Glutamatergic neuron (in vitro differentiated cells): ENCODE measurements at places on chromosomes 11 and 22.

DNA sequence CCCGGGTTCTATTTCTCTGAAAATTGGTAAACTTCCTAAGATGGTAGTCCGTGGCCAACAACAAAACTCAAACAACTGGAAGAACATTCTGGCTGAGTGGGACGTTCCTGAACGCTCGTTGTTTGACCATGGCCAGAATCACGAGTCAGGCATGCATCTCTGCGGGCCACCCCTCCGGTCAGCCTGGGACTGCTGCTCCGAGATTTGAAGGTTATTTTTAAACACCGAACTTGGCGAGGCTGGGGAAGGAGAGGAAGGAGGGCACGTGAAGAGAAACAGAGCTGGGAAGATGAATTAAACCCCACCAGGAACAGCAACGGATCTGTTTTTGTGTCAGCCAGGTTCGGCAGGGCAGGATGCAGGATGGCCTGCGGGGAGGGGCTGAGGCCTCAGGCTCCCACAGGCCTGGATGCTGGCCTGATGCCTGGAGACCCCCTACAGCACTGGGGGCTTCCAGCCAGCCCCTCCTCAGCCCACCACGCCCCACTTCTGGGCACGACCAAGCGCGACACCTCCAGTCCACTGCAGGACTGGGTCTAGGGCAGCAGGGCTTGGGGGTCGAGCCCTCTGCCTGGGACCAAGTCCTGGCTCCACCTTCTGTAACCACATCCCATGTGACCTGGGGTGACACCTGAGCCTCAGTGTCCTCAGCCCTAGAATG, 5.1 kb downstream of the SHISAL1 start:
- DNase-seq = no peak

DNA sequence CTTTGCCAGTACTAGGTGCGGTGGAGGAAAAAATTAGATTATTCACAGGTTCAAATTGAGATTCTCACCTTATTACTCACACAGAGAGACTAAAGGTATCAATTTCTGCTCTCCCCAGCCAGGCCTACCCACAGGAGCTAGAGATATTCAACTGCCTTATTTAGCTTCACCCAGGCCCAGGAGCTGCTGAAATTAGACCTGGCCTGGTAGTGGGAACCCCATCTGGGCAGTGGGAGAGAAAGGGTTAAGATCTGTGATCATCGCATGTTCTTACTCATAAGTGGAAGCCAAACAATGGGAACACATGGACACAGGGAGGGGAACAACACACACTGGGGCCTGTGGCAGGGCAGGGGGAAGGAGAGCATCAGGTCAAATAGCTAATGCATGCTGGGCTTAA, 20.9 kb upstream of the MICAL2 start:
- DNase-seq = no peak

GRCh38 chr11:132114185-132114584, 743.8 kb downstream of the NTM start:
- peak; percentile 49 for DNase-seq

GRCh38 chr11:113046866-113047265, 85.6 kb downstream of the NCAM1 start:
- DNase-seq = no peak

DNA sequence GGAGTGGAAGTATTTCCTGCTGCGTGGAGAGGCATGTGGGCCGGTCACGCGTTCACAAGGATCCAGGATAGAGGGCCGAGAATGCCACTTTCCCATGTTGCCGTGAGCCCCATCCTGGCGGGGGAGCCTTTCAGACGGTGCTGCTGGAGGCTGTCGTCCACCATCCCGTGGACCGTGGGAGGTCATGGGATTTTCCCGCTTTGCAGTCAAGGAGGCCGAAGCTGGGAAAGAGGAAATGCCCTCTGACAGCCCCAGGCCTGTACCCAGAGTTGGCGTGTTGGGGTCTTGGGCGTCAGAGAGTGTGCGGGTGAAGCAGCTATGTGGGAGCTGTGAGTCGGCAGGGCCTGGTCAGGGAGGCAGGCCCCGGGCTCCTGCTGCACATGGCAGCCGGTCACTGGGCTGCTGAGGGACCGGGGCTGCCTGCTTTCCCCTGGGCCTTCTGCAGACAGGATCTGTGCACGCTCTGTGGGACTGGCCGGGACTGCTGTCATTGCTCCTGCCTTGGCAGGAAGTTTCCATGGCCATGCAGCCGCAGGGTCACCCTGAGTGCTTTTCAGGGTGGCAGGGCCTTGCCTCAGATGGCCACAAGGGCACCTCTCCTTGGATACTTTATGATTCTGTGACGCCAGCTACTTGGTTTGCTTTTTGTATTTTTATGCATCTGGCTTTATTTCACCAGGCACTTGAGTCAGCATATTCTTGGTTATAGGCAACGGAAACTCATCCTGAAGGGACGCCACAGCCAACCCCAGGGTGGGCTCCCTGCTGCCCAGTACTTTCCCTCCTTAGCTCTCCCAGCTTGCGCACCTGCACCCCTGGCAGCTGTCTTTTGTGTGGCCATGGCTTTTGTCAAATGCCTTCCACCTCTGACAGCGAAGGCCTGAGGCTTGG, 52.4 kb downstream of the AP2A2 start:
- DNase-seq = no peak

GRCh38 chr11:62464655-62465054, 45.8 kb downstream of the SCGB1A1 start:
- DNase-seq = no peak

DNA sequence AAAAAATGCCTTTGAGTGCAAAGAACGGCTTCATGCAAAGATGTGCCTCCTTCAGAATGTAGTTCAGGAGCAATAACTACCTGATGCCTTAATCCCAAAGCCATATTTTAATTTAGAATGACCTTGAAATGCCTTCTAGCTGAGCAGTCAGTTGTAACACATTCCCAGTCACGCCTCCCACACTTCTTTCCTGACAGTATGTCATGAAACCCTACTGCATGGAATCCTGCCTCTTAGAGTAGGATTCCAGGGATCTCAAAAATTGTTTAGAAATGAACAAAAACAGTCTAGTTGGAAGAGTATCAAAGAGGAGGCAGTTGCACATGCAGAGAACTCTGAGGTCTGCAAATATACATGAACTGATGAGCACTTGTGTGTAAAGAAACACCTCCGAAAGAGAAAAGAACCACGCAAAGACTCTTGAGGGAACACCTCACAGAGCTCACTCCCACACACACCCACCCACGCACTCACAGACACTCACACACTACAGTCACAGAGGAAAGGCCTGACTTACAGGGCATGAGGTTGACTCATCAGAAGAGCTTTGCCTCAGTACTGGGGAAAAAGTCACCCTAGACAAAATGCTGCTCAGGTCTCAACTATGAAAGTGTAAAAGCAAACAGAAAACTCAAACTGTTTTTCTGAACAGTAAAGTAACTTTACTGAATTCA, 77.4 kb downstream of the GGTLC2 start:
- DNase-seq = no peak

GRCh38 chr22:20055654-20056053, 24.4 kb upstream of the DGCR8 start:
- no peak for DNase-seq
